Daoy (cell line): ENCODE measurements at places on chromosomes 13 and 19. TPM values are rescaled to one million over a fixed set of nuclear protein-coding genes. Genes with fewer than 3 reads are reported as not detected.

The TECR gene
- 33.1 and 39.1 TPM in 2 replicates for total RNA-seq

The CD70 gene
- 62.8 and 65.4 TPM in 2 replicates for total RNA-seq

The SH2D3A gene
- total RNA-seq, result 1.3 and 1.8 TPM in 2 replicates

The VSIG10L gene
- 0.74 and 1.1 TPM in 2 replicates for total RNA-seq

The KIR2DL4 gene
- total RNA-seq, result not detected in 2 replicates

The SOX21 gene
- 0.17 and 0.42 TPM in 2 replicates for total RNA-seq

The FPR3 gene
- not detected in 2 replicates for total RNA-seq
